ENCODE measurements at places on chromosomes 16 and 17.

- DNase-seq: no peak
Observed at GRCh38 chr16:80404847-80405246, 135.9 kb upstream of the DYNLRB2 start.

DNA sequence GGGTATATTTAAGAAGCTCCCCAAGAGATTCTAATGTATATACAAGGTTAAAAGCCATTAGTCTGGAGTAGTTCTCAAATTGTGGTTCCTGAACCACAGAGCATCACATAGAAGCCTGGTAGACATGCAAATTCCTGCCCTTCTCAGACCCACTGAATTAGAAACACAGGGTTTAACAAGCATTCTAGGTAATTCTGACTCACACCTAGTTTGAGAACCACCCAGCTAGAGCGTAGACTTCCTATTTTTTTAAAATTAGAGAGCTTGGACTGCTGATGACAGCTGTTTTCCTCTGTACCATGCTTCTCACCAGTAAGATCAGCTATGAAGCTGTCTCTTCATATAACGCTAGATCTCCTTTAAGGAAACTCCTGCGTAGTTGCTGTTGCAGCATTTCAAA is 50.6 kb downstream of the HS3ST3B1 start:
- DNase-seq: no peak

- DNase-seq: no peak
Observed at GRCh38 chr16:2507665-2508064, 6.1 kb upstream of the ATP6V0C start.

DNA sequence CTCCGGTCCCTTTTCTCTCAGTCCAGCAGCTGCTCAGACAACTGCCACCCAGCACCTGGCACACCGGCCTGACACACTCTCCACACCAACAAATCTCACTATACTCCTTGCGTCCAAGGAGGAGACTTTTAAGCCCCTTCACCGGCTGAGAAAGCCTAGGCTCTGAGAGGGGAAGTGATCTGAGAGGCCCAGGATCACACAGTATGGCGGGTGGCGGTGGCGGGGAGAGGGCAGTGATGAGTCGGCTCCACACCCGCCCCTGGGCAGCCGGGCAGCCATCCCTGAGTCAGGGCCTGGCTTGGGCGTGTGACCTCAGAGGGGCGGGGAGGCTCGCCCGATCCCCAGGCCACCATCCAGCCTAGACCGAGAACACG is 569 bp downstream of the FLII start:
- no peak for DNase-seq

GRCh38 chr16:85041219-85042166 is 13.9 kb downstream of the KIAA0513 start:
- DNase-seq: no peak

DNA sequence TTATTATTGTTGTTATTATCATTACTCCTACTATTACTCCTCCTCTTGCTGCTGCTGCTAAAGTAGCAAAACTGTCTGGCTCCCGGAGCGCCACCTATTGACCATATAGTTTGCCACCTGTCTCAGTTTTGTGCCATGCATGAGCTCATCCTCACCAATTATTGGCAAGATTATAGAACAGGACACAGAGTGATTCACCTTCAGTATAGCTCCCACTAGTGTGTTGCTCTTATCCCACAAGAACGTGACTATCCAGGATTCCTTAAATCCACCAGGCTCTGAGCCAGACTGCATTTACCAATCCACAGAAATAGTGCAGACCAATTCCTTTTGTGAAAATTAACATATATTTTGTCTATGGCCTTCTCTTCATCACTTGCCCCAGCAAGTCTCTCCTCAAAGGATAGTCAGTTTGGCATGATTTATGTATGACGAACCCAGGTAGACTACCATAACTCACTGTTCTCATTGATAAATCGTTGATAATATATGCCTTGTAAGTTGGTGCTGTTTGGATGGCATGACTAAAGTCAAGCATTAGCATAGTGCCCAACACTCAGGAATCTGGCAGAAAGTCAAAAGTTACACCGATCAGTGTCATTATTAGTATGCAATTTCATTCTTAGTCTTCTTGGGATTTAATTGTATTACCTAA is 405.5 kb upstream of the HSBP1 start:
- no peak for DNase-seq

DNA sequence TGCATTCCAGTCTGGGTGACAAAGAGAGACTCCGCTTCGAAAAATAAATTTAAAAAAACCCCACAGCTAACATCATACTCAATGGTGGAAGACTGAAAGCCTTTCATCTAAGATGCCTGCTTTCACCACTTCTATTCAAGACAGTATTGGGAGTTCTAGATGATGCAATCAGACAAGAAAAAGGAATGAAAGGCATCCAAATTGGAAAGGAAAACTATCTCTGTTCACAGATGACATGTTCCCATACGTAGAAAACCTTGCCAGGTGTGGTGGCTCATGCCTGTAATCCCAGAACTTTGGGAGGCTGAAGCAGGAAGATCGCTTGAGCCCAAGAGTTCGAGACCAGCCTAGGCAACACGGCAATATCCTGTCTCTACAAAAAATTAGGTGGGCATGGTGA is 31.1 kb downstream of the RANBP10 start:
- no peak for DNase-seq

DNA sequence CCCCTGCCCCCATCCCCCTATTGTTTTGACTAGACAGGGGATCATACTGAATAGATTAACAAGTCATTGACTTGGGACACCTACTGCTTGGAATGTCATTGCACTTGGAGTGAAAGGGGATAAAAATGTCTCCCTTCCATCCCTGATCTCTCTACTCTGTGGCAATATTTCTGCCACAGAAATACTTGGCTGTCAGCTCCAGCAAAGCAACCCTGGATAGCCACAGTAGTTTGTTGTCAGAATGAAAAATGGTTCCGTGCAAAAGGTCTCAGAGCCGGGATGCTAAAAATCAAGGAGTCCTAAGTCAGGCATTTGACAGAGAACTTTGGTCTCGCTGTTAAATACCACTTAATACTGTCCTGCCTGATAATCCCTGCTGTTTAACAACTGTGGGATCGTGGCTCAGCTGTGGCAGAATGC is 722.0 kb upstream of the SOX9 start:
- DNase-seq: no peak

GRCh38 chr17:4498461-4499397 is at the start of gene SPNS2:
Gene SPNS2, plus strand, starts transcription at chr17:4498881. Its CDS starts 167 bp downstream, at chr17:4499048.
- DNase-seq: no peak

- DNase-seq: no peak
Observed at GRCh38 chr17:78598013-78598471, 20.8 kb upstream of the DNAH17 start.

GRCh38 chr17:77455111-77455890 is 314.5 kb downstream of the SEC14L1 start:
- no peak for DNase-seq

GRCh38 chr17:82941021-82942001 is 101.5 kb upstream of the ZNF750 start:
- no peak for DNase-seq

- DNase-seq: no peak
Observed at GRCh38 chr16:88810166-88810911, 1.4 kb downstream of the APRT start.

- no peak for DNase-seq
Observed at GRCh38 chr17:82234211-82235055, 5.6 kb downstream of the SLC16A3 start.

GRCh38 chr17:73394512-73395450 is 83.0 kb upstream of the CDC42EP4 start:
- no peak for DNase-seq

DNA sequence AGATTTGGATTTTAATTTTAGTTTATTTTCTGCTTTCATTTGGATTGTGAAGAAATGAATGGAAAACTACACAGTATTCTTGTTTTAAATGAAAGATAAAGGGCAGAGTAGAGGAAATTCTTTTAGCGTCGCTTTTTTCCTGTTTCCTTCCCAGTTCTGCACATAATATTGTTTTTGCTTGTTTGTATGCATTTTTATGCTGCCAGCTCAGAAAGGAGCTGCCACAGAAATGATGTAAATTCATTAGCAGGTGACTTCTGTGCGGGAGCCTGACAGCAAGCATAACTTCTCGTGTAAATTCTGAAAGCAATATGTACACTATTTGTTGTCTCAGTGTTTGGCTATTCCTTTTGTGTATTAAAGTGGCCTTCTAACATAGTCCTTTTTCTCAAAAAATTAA is 234.6 kb downstream of the PHKB start:
- DNase-seq: no peak

DNA sequence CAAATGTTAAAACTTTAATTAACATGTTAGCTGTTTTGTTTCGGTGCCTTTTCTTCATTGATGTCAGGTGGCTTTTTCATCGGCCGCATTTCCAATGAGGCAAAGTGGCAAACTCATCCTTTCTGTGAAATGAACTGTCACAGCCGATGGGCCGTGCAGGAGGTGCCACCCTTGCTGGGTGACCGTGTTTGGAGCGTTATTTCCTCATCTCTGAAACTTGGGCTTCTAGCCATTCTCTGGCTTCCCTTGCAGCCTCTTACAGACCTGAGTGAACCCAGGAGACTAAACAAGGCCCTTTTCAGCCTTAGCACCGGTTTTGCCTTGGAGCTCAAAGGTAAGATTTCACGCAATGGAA is 42.2 kb upstream of the PRSS54 start:
- no peak for DNase-seq

DNA sequence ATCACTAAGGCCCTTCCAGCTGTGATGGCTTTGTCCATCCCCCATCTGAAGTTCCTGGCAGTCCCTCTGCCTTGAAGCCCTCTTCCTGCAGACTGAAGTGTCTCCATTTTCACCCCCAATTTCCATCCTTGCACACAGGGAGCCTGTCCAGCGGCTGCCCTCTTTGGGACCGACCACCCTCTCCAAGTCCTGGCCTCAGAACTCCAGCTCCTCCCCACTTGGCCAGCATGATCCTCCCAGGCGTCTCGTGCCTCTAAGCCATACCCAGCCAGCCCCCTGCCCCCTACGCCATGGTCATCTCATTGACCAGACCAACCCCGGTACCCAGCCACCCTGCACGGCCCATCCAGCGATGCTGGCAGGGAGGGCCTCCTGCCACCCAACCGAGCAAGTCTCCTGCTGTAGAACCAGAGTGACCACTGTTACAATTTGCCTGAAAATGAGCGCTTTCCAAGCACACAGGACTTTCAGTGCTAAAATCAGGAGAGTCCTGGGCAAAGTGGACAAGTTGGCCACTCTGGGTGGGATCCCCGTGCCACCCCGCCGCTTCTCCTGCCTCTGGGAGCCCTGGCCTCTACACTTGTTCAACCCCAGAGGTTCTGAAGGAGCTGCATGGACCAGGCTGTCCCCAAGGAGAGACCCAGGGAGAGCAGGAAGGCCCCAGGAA is 362.0 kb downstream of the SEC14L1 start:
- no peak for DNase-seq

DNA sequence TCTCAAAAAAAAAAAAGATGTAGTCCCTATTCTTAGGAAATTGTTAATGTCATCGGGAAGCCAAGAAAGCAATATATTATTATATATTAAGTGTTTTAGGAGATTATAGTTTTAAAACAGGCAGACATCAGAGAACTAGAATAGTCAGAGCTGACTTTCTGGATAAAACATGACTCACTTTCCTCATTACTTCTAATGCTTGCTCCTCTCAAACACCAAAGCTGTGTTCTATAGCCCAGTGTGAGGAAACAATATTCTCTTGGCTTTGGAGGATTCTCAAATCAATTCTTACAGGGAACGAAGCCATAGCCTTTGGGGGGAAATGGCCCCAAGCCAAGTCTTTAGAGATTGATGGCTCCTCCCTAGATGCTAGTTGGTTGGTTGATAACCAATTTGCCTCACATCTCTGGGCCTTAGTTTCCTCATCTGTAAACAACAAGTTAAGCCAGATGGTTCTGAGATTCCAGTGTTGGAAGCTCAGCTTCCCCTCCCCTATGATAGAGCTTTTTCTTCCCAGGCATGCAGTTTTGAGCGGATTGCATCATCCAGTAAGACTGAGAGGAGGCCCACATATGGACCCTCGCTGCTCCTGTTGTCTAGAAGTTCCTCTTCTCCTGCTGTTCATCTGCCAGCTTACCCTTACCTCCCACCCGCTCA is 12.4 kb downstream of the NMT1 start:
- DNase-seq: no peak

DNA sequence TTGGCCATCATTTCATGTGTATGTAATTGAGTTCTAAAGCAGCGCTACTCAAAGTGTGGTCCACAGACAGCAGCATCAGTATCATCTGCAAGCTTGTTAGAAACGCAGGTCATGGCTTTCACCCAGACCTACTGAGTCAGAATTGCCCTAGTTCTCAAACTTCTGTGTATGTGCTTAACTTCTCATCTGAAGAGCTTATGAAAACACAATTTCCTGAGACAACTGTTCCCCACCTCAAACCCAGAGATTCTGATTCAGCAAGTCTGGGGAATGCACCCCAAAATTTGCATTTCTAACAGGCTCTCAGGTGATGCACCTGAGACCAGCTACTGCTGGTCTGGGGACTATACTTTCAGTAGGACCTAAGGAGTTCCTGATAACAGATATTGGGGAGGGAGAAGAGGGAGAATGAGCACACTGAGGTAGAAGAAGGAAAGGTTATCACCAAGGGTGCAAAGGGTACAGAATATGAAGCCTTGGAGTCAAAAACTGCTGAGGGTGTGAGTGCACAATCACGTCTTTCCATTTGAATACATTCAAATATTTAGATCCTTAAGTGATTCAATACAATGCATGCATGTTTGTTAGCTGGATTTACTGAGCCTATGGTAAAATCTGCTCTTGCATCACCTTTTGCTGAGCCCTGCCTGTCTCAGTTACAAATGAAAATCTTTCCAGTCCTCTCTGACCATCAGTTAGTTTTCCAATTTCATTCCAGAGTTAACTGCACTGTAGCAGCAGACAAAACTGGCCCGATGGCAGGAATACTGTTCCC is 29.2 kb upstream of the SKAP1 start:
- no peak for DNase-seq

DNA sequence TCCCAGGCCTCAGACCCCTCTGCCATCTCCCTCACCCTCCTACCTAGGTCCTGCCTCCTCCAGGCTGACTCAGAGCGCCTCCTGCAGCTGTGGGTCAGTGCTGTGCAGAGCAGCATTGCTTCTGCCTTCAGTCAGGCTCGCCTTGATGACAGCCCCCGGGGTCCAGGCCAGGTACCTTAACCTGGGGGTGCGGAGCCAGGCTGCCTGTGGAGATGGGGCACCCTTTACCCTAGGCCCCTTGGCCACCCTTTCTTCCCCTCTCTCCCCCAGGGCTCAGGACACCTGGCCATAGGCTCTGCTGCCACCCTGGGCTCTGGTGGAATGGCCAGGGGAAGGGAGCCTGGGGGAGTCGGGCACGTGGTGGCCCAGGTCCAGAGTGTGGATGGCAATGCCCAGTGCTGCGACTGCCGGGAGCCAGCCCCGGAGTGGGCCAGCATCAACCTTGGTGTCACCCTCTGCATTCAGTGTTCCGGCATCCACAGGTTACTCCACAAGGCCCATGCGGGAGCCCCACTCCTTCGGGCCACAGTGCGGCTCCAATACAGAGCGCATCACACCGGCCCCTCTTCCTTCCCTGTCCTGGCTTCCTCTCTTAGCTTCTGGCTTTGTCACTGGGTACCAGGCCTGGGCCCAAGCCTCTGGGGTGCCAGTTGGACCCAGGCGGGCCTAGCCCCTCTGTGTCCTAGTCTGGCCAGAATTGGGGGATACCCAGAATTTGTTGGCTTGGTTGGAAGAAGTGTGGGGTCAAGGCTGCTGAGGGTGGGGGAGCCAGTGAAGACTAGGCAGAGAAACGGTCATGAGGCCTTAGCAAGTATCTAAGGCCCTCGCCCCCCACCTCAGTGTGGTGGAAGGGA is 5.0 kb upstream of the KCTD11 start:
- no peak for DNase-seq

- no peak for DNase-seq
Observed at GRCh38 chr17:65900216-65900615, 291.7 kb downstream of the CEP112 start.

- no peak for DNase-seq
Observed at GRCh38 chr16:79758615-79759346, 158.2 kb upstream of the MAF start.

- no peak for DNase-seq
Observed at GRCh38 chr17:57242148-57242547, 14.2 kb upstream of the MSI2 start.

All from GM12878 (cell line).